LNCaP clone FGC (cell line): ENCODE measurements at places on chromosomes 7 and 10.

DNA sequence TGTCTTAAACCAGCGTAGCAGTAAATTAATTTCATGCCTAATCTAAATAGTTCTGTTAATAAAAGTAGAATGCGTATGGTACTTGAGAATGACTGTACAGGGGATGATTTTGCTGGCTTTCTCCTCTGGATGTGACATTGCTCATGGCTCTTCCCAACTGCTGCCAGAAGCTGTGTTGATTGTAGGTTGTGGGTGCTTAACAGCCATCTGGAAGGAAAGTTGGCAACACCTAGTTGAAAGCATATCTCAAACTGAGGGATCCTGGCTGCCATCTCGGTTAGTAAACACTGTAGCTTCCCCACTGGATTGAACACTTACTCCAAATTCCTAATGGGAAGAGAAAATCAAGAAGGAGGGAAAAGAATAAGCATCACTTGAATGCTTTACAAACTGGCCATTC lies 130.9 kb downstream of the NXPH1 start:
- no peak for DNase-seq

DNA sequence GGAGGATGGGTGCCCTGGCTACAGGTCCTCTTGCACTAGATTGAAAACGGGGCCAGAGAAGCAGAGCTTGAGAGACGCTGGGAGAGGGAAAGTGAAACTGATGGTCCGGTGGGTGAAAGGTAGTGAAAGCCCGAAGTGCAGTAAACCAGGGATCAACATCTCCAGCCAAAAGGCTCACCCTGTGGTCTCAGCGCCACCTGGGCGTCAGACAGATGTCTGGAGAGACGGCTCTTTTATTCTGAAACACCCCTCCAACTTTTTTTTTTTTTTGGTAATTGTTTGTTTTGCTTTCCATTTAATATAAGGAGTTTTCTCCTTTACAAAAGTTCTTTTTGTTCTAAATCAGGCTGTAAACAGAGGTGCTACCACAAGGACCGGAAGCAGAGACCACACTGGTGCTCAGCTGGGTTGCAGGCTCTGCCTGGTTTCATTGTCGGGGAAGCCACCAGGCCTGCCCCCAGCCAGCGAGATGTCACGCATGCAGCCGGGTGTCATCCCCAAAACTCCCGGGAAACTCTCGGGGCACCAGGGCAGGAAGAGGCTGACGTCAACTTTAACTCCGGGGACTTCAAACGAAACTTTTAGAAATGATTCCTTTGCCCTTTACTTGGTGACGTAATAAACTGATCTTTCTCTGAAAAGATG lies 11.2 kb downstream of the IL2RA start:
- no peak for DNase-seq

GRCh38 chr10:123165445-123166072 lies 11.4 kb downstream of the BUB3 start:
- no peak for DNase-seq

- no peak for DNase-seq
These were observed 46.4 kb downstream of the KMT2E start for GRCh38 chr7:105060437-105060836.

DNA sequence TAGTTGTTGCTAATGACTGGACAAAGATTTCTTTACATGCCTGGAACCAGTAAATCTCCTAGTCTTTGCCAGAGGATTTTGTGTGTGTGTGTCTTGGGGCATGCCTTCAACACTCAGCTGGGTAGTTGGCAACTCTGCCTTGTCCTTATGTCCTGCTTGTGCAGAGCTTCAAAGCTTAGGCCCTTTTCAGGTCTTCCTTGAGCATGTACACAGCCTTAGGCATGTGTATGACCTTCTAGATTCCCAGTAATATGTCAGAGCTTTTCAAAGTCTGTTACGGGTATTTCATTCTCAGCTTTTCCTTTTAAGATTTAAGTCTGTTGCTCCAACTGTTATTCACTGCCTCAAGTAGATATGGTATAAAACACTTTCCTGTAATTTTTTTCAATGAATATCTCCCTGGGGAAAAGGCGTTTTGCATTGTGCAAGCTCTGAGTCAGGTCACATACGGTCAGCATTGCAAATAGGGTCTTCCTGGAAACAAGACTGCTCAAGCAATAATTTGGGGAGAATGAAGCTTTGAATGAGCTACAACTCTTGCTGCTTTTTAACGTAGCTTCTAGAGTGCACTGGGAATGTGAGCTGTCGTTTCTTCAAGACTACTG lies 25.5 kb downstream of the SHOC2 start:
- DNase-seq: no peak

DNA sequence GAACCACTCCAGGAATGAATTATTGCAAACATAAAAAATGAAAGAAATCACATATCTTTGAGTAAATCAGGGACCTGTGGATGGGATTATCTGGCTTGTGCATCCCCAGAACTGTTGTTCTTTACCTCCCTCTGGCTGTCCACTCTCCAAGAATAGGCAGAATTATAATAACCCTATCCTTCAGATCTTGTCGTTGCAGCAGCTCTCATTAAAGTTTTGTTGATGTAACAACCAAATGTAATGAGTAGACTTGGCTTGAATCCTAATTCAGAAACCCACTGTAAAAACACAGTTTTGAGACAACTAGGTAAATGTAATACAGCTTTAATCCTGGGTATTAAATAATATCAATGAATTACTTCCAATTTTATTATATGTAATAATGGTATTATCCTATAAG lies 16.2 kb downstream of the LSM5 start:
- DNase-seq: no peak

DNA sequence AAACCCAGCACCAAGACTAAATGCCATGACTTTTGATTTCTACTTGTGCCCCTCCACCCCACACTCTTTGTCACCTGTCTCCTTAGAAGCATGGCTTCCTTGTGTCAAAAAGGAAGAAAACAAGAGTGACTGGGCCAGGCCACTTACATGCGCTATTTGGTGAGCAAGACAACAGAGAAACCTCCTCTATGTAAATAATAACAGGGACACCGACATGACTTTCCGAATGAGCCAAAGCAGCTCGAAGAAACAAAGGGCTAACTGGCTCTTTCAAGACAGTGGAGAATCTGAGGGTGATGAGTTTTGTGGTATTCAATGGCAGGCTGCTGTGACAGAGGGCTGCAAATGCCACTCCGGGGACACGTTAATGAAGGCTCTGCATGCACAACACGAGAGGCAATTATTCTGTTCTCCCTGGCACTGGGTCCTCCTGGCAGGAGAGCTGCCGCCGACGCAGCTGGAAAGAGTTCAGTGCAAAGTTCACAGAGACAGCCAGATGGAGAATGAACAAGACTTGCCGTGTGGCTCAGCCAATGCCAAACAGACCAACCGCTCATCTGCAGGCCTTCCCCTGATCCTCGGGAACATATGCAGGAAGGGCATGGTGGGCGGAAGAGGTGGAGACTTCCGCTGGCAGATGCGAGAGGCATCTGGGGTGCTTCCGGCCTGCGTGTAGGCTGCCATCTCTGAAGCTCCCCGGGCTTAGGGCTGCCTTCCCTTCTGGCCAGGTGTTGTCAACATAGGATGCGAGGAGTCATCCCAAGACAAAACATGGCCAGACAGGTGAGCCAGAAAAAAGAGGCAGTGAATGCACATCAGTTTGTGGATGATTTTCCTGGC lies 59.1 kb upstream of the SMNDC1 start:
- no peak for DNase-seq

DNA sequence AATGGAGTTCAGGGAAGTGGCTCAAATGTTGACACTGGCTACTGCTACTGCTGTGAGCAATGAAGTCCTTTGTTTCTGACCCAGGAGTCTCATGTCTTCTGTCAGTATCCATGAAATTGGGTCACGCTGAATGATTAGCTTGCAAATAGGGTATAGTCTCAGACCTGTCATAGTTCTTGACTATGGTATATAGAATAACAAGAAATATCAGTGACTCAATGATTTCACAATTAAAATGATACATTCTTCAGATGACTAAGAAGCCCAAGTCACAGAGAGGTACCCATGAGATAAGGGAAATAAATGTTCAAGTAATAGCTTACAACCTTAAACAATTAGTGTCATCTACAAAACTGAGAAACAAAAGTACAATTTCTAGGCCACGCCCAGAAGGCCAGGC lies 89.3 kb downstream of the LYZL2 start:
- no peak for DNase-seq

DNA sequence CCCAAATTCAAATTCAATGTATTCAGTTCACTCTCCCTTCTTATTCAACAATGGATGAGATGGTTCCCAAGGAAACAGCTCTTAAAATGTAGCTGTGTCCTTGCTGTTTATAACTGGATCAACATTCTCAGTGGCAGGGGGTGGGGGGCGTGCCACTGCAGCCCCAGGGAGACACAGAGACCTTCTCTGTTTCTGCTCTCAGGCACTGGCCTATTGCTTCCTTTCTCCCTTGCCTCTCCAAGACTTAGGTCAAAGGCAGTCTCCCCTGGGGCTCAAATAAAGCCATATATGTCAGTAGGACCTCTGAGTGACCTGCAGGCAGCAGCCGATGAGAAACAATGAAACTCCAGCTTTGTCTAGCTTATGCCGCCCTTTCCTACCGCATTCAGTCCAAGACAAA lies 20.7 kb downstream of the VSTM4 start:
- DNase-seq: no peak

- peak; percentile 71 for DNase-seq
These were observed 22.2 kb downstream of the SUGCT start for GRCh38 chr7:40156988-40157387.

GRCh38 chr10:33211106-33211878 lies 123.2 kb downstream of the NRP1 start:
- DNase-seq: no peak

DNA sequence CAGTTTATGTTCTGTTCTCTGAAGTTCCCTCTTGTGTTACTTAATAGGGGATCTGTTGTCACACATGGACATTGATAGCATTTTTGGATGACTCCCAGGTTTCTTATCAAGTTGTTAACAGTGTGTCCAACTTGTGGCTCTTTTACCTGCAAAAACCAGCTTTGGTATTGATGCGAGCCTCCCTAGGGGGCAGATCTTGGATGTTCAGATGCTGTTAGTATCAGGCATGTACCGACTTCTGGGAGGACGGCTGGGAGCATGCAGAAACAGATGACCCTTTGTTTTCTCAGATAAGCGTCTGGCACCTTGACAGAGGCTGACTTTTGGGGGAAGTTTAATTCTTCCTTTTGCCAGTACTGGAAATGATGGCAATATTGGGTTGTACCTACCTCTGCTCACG lies 2.2 kb downstream of the PLPP4 start:
- no peak for DNase-seq

DNA sequence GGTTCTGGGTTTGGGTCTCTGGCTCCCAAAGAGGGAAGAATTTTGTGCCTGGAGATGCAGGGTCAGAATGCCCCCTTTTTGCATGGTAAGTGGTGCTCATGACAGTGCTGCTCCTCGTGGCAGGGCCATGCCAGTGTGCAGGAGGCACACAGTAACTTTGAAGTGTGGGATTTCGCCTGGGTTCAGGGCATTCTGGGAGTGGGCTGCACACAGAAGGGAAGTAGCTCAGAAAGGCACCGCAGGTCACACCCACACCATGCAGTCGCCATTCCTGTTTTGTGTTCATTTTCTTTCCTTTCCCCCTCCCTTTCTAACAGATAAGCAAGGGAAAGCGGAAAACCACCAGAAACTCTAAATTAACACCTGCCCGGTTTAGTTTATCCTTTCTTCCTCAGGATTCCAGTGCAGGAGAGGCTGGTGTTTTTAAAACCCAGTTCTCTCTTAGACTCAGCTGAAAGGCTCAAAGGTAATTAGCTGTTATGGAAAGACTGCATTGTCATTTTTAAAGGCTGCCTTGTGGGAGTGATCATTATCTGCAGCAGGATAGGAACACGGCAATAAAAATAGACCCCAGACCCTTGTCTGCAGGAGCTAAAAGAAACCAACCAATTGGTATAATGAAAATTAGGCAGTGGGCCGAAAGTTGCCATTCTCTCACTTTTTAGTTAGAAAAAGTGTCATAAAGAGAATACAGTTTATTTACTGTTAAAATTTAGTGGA lies 50.2 kb downstream of the EEPD1 start:
- no peak for DNase-seq

DNA sequence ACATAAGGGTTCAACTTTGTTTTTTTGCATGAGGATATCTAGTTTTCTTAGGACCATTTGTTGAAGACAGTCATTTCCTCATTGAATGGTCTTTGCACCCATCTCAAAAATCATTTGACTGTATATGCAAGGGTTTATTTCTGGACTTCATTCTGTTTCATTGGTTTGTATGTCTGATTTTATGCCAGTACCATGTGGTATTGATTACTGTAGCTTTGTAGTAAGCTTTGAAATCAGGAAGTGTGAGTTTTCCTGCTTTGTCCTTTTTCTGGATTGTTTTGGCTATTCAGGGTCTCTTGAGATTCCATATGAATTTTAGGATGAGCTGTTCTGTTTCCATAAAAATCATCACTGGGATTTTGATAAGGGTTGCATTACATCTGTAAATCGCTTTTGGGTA lies 63.9 kb downstream of the SND1 start:
- DNase-seq: no peak

DNA sequence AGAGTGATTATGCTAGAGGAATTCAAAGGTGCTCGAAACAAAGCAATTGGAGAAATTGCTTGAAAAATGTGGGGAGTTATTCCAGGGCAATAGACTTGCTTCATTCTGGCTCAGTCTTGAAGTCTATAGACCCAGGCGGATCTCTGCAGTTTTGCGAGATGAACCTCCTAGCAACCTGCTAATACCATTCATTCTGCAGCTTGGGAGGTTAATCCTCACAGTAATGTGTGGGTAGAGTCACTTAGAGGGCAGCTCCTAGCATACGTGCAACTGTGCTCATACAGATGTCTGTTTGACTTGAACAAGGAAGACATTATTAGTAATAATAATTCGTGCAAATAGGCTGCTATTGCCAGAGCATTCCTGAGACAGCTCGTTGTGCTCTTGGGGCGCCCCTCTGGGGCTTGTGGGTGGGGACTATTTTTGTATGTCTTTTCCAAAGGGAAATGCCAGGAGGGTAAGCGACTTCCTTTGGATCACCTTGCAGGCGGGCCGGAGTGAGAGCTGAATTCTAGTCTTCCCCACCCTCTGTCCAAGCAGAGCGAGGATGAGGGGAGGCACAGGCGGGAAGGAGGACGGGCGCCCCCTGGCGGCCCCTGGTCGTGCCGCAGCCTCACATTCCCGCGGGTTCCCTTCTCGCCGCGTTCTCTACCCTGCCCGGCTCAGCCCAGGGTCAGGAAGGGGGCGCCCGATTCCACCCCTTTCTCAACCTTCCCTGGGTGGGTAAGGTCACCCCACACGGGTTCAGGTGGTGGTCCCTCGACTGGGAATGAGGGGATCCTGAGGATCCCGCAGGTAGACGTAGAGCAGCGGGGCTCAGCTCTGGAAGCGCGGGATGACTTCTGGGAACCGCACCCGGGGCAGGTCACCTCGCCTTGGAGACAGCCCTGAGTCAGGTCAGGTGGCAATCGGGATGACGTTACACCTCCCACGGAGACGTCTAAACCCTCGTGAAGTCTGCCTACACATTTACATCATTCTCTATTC lies 241.5 kb downstream of the PHTF2 start:
- DNase-seq: no peak

DNA sequence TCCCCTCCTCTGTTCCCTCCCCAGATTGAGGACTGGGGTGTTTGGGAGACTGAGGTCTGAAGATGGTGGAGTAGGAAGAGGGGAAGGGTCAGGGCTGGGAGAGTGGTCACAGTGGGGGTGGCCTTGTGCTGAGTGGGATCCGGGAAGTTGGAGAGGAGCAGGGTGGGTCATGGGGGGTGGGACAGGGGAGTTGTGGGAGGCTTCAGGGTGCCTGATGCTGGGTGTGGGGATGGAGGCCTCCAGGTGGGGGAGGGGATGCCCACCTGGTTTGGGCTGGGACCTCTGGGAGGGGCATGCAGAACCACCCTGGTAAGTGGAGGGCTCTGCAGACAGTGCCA lies 2.6 kb downstream of the ZNF775 start:
- DNase-seq: no peak
